Activated CD8-positive, alpha-beta memory T cell treated with anti-CD3 and anti-CD28 coated beads for 4 hours (primary cell): ENCODE measurements at places on chromosomes 7 and 10.

DNA sequence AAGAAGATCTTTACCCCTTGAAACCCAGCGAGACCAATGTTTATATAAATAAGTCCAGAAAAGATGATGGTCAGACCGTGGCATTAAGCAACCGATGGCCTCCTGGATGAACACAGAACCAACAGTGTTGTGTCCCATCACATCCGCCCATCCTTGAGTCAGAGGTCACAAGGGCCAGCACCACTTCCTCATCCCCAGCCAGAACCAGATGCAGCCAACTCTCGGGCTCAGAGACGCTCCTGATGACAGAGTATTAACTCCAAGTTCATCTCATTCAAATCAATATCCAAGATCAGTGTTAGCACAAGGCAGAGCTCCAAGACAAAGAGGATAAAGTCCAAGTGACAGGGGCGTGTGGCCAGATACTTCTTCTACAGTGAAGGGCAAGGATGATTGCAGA is 63.5 kb downstream of the FAM53B start:
- no peak for DNase-seq

- no peak for DNase-seq
Measured at GRCh38 chr7:105279688-105280007, 109.1 kb downstream of the SRPK2 start.

DNA sequence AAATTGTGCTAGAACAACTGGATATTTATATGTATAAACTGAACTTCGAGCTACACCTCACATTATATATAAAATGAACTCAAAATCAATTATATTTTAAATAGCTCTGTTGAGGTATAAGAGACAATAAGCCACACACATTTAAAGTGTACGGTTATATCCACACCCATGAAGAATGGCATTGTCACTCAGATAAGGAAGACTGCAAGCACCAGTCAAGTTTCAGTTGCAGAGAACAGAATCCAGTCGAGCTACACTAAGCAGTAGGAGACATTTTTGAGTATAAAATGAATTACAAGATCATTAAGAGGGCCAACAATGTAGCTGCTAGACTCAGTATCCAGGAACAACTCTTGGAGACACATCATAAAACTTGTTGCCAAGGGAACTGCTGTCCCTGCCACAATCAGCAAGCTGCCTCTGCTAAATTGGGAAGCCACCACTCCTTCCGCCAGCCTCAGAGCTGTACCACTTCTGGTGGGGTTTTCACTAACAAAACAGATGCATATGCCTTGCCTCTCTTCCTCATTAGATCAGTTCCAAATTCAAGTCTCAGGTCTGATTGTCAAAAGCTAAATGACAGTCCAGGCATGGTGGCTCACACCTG is 19.6 kb upstream of the GPNMB start:
- DNase-seq: no peak

GRCh38 chr10:76993213-76993612 is 644.4 kb downstream of the KCNMA1 start:
- no peak for DNase-seq

- no peak for DNase-seq
Measured at GRCh38 chr10:130756651-130757050, 554.9 kb downstream of the TCERG1L start.

GRCh38 chr7:81416659-81417058 is 353.2 kb downstream of the HGF start:
- no peak for DNase-seq

- no peak for DNase-seq
Measured at GRCh38 chr10:119302591-119303253, 95.4 kb downstream of the GRK5 start.

GRCh38 chr7:100607111-100607510 is 4.9 kb downstream of the PCOLCE start:
- DNase-seq: no peak

GRCh38 chr7:41576166-41576565 is 126.7 kb downstream of the INHBA start:
- no peak for DNase-seq

DNA sequence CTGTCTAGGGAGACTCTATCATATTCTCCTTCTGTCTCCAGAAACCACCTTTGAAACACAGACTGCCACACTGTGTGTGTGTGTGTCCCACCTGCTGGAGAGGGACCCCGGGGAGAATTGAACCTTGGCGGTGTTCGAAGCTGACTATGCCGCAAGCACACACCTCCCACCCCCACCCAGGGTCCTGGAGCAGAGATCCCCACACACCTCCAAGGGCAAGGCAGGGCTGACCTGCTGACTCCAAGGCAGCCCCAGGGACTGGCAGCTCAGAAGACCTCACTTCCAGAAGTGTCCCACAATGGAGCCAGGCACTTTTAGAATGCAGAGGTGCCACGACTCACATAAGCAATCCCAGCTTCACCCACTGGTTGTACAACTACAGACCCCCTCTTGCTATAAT is 13.1 kb downstream of the DRGX start:
- no peak for DNase-seq

DNA sequence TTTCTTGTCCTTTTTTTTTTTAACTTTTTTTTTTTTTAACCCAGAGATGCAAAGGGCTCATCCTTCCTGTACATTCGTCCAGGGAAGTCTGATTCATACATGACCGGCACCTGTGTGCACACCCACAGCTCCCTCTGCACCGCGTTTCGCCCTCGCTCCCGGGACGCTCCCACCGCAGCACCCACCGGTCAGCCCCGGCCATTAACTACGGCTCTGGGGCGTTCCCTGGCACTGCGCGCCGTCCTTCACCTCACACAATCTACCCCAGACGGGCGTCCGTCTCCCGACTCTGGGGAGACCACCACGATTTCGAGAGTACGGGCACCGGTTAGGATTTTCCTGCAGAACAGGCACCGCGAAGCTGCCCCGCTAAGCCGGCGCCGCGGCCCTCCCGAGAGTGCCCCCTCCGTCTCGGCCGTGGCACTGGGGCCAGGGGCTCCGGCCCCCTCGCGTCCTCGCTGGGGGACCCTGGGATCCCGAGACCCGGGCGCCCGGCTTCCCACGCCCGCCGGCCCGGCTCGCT is 452 bp downstream of the ATE1 start:
- no peak for DNase-seq

DNA sequence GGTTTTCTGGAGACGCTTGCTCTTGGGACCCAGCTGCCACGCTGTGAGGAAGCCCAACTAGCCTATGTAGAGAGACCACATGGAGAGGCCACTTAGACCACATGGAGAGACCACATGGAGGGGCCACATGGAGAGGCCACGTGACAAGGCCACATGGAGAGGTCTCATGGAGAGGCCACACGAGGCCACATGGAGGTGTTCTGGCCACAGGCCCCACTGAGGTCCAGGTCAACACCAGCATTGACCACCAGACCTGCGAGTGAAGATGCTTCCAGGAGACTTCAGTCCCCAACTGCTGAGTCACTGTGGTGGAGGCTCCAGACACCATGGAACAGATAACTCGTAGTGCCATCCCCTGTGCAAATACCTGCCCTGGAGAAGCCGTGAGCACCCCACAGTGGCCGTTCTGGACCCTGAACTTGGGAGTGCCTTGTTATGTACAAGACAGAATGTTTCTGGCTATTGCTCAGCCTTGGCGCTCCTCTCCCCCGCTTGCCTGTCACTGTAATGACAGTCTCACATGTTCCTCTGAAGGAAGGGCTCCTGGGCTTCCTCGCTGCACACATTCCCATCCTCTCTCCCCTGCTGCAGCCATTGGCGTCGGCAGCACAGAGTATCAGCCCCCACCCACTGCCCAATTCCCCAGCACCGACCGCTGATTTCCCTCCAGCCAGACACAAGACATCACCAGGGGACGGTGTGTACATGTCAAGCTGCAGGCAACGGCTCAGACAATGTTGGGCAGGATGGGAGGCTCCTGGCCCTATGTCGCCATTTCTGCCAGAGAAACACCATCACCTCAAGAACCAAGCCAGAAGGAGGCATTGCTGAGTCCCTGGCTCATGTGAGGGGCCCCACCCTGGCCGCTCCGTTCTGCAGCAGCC is 49.0 kb upstream of the TNRC18 start:
- no peak for DNase-seq

- no peak for DNase-seq
Measured at GRCh38 chr10:86356296-86356695, 10.3 kb downstream of the GRID1 start.

GRCh38 chr10:4361581-4361980 is 464.4 kb upstream of the AKR1E2 start:
- DNase-seq: no peak

DNA sequence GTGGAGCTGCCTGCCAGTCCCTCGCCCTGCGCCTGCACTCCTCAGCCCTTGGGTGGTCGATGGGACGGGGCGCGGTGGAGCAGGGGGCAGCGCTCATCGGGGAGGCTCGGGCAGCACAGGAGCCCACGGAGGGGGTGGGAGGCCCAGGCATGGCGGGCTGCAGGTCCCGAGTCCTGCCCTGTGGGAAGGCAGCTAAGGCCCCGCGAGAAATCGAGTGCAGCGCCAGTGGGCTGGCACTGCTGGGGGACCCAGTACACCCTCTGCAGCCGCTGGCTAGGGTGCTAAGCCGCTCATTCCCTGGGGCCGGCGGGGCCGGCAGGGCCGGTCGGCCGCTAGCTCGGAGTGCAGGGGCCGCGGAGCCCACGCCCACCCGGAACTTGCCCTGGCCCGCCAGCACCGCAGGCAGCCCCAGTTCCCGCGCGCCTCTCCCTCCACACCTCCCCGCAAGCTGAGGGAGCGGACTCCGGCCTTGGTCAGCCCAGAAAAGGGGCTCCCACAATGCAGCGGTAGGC is 565.9 kb upstream of the NRG3 start:
- DNase-seq: no peak

- no peak for DNase-seq
Measured at GRCh38 chr10:95384011-95384704, 93.4 kb upstream of the PDLIM1 start.

GRCh38 chr10:130737621-130738020 is 573.9 kb downstream of the TCERG1L start:
- DNase-seq: no peak

DNA sequence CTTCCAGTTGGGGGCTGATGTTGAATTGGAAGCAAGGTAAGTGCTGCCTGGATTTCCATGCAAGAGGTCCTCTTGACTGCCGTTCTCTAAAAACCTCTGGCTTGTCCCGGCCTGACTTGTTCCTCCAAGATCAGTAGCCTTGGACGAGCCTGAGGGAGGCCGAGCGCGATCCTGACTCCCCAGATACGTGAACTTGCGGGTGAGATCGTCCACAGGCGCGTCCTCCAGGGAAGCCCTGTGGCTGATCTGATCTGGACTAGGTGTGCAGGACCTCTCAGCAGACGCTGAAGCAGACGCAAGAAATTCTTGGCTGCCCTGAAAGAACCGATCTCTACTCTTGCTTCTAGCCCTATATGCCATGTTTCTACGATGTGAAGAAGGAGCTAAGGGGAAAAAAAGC is 29.7 kb downstream of the ZC3HAV1 start:
- no peak for DNase-seq

GRCh38 chr7:148581624-148582023 is 8.9 kb upstream of the C7orf33 start:
- DNase-seq: no peak

DNA sequence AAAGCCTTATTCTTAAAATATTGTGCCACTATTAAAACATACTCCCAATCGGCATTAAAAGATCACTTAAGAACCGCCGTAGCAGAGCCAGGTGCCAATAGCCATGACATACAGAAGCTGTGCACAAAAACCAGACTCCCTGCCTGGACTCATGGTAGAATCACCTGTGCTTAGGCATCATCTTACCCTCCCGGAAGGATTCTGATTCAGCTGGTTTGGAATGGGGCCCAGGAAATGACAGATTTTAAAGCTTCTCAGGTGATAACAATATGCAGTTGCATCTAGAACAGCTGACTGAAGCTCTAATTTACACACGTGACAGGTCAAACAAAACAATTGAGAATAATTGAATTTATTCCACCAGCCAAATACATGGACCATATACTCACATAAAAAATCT is 10.7 kb downstream of the A1CF start:
- DNase-seq: no peak

GRCh38 chr7:12623885-12624498 is 53.5 kb downstream of the SCIN start:
- no peak for DNase-seq

GRCh38 chr7:573933-574381 is 54.3 kb upstream of the PDGFA start:
- DNase-seq: no peak

DNA sequence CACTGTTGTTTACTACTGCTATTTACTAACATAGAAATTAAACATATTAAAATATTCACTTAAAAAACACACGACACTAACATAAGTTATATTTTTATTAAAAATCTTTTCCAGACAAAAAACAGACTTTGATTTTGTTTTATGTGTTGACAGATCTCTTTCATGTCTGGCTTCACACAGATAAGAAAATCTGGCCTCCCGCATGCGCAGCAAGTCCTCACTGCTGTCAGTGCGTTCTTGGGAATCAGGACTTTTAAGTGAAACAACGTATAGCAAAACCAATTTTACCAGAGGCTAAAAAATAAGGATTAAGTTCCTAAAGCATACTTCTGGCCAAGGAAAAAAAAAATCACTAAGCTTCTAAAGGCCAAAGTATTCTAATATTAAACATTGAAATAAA is 1.2 kb upstream of the IDI1 start:
- no peak for DNase-seq

DNA sequence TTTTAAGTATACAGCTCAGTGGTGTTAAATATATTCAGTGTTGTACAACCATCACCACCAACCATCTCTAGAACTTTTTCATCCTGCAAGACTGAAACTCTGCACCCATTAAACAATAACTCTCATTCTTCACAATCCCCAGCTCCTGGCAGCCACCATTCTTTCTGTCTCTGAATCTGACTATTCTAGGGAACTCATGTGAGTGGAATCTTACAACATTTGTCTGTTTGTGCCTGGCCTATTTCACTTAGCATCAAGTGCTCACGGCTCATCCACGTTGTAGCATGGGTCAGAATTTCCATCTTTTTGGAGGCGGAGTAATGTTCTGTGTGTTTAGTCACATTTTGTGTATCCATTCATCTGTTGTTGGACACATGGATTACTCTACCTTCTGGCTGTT is 40.8 kb upstream of the PFKFB3 start:
- DNase-seq: no peak

DNA sequence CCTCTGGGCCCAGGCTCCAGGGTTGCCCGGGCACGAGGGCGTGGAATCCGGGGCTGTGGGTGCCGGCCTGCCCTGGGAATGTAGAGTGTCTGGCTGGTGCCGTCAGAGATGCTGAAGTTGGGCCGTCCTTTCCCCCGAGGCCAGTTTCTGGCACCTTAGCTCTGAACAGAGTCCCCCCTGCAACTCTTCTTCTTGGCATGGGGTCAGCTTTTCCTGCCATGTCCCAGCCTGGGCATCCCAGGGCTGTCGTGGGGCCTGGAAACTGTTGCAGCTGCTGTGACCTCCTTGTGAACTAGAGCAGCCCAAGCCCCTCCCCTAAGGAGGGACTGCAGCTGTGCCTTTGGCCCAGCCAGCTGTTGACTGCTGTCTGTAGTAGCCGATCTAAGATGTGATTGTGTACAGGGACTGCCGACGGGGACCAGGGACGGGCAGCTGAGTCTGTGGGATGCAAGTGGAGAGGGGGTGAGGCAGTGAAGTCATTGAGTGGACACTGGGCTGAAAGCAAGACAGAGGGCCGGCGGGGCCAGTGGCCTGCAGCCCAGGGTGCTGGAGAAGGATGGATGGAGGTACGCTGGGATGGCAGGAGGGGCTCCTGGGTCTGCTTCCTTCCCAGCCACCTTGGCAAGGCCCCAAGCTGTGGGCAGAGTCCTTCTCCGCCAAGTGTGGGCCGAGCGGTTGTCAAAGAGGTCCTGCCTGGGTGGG is 35.8 kb downstream of the GBX1 start:
- no peak for DNase-seq
